ELR (cell line): ENCODE measurements at places on chromosomes 1 and 21.

- DNase-seq = peak; percentile 94
Observed at GRCh38 chr1:181135815-181136737, 47.6 kb downstream of the IER5 start.

GRCh38 chr21:39050841-39051587, 132.2 kb downstream of the PSMG1 start:
- DNase-seq = no peak

GRCh38 chr1:41492341-41492848, 7.9 kb upstream of the EDN2 start:
- peak; percentile 60 for DNase-seq

GRCh38 chr1:11886986-11887665, 28.4 kb upstream of the NPPB start:
- no peak for DNase-seq

DNA sequence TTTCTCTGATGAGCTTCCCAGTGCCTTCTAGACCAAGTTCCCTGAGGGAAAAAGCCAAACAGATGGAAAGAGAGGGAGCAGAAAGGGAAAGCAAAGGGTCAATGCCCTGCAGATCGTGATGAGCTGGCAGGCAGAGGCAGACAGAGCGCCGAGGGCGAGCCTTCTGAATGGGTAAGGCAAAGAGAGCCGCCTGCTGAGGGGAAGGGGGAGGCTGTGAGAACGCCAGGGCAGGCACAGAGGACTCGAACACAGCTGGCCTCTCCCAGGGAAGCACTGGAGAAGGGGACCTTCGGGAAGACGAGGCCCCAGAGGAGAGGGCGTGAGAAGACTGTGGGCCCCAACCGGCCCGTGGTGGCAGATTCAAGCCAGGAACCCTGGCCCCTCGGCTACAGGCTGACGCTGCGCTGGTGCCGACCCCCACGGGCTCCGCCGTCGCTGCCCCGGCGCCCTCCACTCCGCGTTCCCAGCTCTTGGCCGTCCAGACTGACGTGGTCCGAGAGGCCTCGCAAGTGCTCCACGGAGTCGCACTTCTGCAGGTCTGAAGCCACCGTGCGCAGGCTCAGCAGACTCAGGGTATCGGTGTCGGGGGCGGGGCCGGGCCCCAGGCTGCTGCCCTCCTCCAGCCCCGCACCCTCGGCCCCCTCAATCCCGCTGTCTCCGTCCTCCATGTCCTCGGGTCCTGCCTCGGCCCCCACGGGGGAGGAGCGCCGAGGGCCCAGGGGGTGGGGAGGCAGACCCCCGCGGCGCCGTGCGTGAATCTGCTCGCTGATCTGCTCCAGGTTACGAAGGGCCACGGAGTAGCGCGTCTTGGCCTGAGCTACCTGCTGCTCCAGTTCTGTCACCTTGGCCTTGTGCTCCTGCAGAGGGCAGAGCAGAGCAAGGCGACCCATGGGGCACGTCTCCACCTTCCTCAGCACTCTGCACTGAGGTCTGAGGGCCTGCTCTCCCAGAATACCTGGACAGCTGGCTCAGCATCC, 13.9 kb downstream of the SH3BP5L start:
- DNase-seq = peak; percentile 22

DNA sequence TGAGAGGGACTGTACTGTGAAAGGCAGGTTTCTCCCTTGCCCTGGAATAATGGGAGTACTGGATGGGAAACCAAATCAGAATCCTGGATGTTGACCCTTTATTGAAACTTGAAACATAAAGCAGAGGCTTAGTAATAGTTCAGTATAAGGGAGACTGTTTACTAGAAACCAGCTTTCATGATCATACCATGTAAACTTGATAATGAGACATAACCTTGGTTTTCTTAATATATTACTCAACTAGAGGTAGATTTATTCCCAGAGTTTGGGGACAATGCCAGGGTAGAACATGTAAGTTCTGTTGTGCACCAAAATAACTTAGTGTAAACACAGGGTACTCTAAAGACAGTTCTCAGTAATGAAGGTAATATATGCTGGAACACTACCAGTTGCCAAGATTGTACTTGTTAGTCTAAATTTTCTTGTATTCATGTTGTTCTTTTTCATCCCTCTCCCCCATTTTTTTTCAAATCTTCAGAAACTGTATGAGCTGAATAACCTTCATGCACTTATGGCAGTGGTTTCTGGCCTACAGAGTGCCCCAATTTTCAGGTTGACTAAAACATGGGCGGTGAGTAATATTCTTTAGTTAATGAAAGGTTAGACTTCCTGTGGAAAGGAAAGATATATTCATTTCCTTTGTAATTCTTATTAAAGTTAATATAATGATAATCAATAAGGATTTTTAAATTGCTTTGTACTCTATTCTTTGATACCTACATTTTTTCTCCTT, 49.6 kb downstream of the ANGPTL1 start:
- no peak for DNase-seq

GRCh38 chr1:167987174-167987573, 50.3 kb upstream of the MPC2 start:
- peak; percentile 81 for DNase-seq

- DNase-seq = peak; percentile 93
Observed at GRCh38 chr1:115496904-115497527, 144.8 kb upstream of the VANGL1 start.

DNA sequence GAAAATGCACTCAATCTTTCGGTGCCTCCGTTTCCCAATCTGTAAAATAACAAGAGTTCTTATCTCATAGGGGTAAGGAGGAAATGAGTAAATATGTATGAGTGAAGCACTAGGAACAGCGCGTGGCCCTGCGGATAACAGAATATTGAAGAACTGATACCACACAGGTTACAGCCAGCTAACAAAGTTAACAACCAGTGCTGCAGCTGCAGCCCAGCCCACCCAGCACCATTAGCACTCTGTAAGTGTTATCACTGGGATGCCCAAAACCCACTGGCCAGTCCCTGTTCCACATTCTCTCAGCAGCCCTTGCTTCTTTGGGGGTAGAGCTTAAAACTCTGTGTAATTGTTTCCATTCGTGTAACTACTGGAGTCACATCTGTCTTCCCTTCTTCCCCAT, 89.5 kb downstream of the VWA5B1 start:
- no peak for DNase-seq

GRCh38 chr1:221858818-221859611, 117.1 kb upstream of the DUSP10 start:
- DNase-seq = peak; percentile 95

- no peak for DNase-seq
Observed at GRCh38 chr1:232611834-232612233, 18.1 kb downstream of the SIPA1L2 start.

DNA sequence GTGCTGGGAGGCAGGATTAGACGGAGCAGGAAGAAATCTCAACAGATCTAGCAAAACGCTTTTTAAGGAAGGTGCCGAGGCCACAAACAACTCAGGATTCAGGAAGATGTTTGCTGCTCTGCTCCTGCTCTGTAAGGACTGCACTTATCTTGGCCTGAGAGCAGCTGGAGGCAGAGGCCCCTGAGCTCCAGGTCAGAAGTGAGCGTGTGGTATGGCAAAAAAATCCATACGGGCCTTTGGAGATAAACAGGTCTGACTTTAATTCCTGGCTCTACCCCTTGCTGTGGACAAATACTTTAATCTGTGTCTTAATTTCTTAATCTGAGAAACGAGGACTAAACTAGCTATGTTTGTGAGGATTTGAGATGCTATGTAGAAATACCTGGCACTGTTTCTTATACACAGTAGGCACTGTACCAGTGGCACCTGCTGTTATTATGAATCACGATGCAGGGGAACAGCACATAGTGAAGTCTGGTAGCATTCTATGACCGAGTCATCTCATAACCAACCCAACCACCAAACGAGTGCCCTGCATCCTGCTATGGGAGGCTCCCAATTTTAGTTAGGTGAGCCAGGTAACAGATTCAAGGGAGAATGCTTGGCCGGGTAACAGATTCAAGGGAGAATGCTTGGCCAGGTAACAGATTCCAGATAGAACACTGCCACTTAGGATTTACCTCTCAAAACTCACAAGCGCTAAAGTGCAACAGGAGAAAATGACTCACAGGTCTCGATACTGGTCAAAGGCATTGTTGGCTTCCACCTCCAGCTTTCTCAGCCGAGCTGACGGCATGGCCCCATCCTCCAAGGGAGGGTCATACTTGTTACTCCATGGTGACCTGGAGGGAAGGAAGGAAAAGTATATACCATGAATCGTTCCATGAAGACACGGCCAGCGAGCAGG, 65.9 kb downstream of the SLC66A1 start:
- no peak for DNase-seq

DNA sequence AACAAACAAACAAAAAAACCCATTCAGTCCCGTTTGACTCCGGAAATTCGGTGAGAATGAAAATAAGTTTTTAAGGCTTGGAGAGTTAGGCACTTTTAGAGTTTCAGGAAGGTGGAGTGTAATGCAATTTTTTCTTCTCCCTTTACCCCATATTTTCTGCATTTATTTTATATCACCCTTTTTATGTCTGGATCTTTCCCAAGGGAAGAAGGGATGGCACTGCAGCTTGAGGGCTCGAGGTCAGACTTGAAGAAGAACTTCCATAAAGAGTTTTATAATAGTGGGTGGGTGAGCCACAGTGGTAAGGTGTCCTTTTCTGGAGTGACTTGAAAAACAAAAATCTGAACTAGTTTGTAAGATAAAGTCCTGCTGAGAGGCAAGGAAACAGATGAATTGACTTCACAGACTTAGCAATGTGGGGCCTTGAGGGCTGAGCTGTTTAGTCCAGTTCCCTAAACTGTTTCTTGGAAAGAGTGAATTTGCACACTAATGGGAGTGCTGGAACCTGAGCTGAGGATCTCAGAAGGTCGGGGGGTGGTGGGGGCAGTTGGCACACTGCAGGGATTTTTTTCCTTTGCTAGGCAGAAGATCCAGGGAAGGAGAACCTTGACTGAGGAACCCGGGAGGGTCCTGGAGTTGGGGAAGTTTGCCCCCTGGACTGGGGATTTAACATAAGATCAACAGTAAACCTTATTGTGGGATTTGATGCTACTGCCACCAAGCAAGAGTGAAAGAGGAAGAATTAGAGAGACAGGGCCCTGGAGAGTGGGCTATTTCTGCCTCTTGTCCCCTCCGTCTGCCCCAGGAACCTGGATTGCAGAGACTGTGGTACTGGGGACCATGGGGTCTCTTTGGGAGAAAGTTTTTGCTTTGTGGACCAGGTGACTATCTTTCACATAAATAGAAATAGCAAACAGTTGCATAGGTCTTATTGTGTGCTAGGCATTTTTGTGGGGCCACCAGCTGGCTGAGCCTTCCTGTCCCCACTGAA, 1.8 kb upstream of the MEX3A start:
- DNase-seq = no peak

- DNase-seq = no peak
Observed at GRCh38 chr1:59541161-59541560, 244.3 kb downstream of the FGGY start.

DNA sequence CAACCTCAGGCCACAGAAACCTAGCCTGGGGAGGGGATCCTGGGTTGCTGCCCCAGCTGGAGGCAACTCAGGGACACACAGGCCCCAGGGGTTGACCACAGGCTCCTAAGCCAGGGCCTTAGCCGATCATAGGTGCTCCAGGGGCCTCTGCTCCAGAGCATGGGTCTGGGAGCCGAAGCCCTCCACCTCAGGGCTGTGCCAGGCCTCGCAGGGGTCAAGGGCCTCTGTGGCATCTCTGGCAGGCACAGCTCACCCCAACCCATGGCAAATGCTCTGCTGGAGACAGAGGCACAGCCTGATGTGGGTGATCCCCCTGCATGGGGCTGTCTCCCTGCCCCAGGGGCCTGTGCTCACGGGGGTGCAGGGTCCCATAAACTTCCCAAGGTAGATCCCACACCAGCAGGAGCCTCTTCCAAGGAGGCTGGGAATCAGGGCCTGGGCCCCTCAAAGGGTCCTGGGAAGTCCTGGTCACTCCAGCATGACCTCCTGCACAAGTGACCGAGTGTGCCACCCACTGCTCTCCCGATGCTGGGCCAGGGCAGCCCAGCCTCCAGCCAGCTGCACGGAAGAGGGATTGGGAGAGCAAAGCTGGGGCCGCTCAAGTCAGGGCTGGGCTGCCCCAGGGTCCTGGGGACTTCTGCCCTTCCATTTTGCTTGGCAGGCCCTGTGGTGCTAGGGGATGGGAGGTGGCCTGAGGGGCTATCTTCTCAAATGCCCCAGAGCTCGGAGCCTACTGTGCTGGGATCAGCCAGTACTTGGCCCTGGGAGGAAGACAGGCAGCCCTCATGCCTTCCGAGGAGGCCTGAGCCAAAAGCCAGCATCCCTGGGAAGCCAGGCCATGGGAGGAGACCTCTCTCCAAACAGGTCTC, 22.2 kb upstream of the PRSS38 start:
- DNase-seq = no peak

DNA sequence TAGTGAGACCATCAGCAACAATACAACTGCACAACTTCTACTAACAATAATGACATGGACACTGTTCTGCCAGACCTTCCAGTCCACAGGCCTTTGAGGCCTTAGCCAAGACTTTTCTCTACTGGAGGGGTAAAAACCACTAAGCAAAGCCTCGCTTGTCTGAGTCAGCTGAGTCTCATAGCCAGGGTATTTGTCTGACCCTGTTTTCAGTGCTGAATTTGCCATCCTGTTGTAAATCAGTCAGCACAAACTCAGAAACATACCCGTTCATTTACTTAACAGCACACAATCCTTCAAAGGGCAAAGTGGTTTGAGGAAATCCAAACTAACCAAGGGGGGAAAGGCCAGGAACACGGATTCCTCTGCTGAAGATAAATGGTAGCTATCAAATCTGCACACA, 537.8 kb downstream of the SMYD3 start:
- peak; percentile 82 for DNase-seq

DNA sequence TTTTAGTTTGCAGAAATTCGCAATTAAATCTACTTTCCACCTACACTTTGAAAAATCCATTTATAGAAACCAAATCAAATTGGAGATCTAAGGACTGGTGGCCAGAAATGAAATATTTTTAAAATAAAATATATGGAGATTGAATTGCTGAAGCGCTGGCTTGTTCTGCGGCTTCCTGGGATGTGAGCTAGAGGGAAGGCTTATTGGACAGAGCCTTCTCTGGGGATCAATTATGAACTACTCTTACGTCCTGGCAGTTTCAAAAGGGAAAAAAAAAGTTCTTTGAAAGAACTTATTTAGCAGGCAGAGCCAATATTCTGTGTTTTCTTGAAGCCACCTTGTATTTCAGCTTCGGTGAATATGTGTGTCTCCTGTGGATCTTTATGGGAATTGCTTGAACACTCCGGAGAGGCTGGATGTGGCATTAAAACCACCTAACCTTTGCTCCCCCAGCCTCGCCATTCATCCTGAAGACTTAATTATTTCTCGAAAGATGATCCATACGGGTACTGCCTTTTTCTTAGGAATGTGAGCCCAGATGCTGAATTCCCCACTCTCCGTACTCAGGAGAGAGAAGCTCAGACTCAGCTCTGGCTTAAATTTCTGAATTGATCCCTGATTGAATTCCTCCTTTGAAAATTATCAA, 478.9 kb upstream of the VAMP3 start:
- DNase-seq = no peak

GRCh38 chr1:232743999-232744398, 61.2 kb upstream of the MAP10 start:
- DNase-seq = no peak

GRCh38 chr21:38937844-38938243, 132.1 kb downstream of the ETS2 start:
- no peak for DNase-seq

DNA sequence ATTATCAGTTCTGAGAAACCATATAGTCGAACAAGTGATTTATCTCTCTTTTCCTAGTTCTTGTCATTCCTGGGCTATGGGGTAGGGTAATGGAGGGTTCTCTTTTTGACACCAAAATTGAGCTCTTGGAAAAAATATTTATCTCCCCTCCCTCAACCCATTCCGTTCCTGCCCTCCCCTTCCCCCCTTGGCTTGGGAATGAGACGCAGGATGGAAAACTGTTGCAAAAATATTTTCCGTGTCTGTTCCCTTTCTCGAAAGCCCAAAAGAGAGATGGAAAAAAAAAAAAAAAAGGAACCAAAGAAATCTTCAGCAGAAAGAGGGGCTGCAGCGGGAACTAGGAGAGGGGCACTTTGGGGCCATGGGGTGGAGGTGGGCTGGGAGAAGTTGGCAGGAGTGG, 766 bp downstream of the ATP2B4 start:
- no peak for DNase-seq
